ENCODE measurements at places on chromosomes 3 and 15.
A peak's percentile ranks its signal among the peaks of the same experiment; 100 is the strongest.

GRCh38 chr3:131998027-131998426 is 36.8 kb downstream of the CPNE4 start:
- DNase-seq, result no peak

- DNase-seq, result no peak
Measured at GRCh38 chr3:130260918-130261317, 84.6 kb upstream of the COL6A5 start.

- DNase-seq, result no peak
Measured at GRCh38 chr3:144073698-144074097, 102.1 kb downstream of the DIPK2A start.

- peak; percentile 8 for DNase-seq
Measured at GRCh38 chr3:632571-633170, 436.1 kb downstream of the CHL1 start.

DNA sequence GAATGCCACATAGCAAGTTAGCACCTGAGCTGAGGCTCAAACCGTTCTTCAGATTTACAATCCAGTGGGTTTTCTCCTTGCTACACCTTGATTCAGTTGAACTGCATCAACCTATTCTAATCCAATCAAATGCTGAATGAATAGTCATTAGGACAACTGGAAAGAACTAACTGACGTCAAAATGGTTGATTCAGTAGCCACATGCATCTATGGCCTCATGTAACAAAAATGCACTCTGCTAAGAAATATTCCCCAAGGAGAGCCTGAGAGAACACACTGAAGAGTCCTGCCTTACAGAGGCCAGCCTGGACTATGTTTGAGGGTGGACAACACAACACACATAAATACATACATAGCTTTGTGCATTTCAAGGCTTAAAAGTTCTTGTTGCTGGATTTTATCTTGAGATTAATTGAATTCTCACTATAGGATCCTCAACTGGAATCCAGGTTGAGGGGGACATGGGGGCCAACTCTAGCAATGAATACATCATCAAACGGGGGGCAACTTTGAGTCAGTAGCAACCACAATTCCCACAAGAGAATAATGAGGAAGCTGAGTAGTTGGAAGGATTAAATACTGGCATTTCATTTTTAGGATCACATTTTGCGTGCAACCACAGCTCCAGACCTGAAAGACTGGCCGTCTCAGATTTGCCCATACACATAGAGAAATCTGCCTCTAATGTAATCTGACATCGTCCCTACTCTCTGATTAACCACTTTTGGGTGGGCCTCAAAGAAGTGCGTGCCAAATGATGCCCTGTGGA is 280.2 kb upstream of the ICE2 start:
- DNase-seq, result no peak

DNA sequence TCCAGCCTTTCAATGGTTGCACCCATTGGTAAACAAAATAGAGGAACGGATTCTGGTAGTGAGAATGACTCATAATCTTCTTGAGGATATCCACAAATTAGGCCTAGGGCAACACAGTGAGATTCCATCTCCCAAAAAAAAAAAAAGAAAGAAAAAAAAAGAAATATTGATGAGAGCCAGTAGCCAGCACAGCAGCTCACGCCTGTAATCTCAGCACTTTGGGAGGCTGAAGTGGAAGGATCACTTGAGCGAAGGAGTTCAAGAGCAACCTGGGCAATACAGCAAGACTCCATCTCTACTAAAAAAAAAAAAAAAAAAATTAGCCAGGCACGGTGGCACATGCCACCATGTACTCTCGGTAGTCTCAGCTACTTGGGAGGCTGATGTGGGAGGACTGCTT is 51.9 kb downstream of the DENND4A start:
- no peak for DNase-seq

GRCh38 chr15:90001062-90001682 is at the start of gene ZNF710:
ZNF710 (plus strand) TSS chr15:90001324; CDS start chr15:90067138, 65,814 bp downstream.
- peak; percentile 36 for DNase-seq

GRCh38 chr3:67661089-67661488 is 6.7 kb upstream of the SUCLG2 start:
- no peak for DNase-seq

DNA sequence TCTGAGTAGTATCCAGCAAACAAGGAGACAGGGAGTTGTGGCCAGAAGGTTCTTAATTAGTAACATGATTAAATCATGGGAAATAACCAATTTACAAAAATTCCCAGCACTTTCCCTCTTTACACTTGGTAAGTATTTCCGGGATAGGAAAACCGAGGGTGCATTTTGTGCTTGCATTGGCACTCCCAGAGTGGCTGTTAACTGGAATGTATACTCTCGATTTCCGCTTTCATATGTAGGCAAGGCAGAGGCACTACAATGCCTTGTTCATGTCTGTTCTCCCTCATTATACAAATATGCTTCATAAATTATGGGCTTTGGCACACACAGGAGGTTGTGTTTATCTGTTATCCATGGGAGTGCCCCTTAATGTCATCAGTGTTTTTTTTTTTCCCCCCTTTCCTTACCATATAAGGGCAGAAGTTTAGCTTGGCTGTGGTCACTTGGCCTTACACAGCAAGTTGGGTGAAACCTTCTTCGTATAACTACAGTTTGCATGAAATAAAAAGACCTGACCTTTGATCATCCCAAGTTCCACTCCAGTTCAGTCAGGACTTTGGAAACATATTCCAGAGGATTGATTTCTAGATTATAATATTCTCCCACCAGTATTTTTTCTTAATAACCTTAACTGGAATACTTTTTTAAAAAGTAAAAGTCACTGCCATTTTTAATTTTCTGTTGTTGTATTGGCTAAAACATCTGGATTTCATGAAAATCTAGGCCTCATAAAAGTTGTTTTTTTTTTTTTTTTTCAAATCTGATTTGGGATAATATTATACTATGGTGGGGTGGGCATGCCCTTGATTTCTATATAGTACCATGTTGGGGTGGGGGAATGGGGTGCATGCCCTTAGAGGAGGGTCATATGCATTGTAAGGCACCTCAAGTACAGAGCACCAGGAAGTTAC is 8.9 kb downstream of the TPM1 start:
- no peak for DNase-seq

DNA sequence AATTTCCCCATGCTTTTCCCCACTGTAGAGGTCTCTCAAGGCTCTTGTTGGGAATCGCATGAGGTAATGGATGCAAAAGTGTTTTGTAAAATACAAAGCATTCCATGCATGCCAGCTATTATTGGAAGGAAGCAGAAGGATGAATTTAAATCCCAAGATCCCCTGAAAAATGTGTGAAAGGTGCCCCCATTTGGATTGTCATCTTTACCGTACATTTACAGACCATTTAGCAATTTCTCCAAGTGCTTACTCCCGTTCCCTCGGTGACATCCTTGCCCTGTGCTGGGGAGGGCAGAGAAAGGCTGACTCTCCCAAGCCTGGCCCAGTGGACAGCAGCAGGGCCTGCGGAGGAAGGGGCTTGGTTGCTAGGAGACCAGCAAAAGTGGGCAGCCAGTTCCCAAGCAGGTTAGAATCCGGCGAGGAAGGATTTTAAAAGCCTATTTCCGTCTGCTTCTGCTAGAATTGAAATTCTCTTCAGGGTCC is 31.1 kb upstream of the NEO1 start:
- no peak for DNase-seq

DNA sequence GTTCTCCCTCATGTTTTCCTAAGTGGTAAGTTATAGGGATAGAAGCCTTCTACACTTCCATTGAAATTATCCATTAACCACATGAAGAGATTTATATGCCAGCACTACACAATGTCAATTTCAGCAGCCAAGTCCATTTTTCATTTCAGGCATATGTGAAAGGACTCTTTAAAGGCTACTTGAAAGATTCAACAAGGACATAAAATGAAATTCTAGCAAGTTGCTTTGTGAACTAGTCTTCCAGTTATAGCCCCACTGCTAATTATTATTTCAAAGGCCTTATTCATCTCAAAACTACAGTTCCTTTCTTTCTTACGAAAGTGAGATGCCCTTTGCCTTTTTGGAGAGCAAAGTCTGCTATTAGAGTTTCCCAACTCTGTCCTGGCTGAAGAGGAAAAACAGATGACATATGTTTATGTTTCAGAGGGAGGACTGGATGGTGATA is 66.0 kb upstream of the SLC2A2 start:
- DNase-seq, result no peak

DNA sequence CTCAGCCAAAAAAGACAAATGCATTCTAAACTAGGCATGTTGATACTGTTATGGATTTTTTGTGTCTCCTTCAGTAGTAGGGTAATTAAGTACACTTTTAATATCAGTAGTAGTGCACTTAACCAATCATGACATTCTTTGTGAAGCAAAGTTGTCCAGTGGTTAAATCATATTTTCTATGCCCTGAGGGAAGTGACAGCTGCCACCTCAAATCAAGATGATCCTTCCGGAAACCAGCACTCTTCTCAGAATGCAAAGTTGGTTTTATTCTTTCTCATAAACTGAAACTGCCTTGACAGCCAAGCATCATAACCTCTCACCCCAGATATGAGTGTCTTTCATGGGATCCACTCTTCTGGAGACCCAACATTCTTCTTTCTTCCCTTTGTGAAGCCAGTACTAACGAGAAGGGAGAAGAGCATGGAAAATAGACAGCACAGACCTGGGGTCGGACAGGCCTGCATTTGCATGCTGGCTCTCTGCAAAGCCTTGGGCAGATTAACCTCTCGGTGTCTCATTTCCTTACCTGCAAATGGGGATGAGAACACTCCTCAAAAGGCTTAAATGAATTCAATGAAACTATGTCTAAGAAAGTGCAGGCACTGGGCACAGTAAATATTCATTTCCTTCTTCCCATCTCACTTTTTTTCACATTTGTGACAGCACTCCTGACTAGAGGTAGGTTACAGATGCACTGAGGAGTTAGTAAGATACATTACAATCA is 13.2 kb downstream of the AAGAB start:
- peak; percentile 35 for DNase-seq

GRCh38 chr3:179955809-179956208 is 80.9 kb downstream of the PEX5L start:
- no peak for DNase-seq

GRCh38 chr15:68031404-68031803 is 22.7 kb upstream of the PIAS1 start:
- no peak for DNase-seq

- no peak for DNase-seq
Measured at GRCh38 chr3:129226374-129226773, 23.0 kb upstream of the COPG1 start.

- DNase-seq, result no peak
Measured at GRCh38 chr3:22907796-22908195, 295.3 kb upstream of the UBE2E2 start.

GRCh38 chr15:50411870-50412269 is 12.3 kb upstream of the USP8 start:
- no peak for DNase-seq

DNA sequence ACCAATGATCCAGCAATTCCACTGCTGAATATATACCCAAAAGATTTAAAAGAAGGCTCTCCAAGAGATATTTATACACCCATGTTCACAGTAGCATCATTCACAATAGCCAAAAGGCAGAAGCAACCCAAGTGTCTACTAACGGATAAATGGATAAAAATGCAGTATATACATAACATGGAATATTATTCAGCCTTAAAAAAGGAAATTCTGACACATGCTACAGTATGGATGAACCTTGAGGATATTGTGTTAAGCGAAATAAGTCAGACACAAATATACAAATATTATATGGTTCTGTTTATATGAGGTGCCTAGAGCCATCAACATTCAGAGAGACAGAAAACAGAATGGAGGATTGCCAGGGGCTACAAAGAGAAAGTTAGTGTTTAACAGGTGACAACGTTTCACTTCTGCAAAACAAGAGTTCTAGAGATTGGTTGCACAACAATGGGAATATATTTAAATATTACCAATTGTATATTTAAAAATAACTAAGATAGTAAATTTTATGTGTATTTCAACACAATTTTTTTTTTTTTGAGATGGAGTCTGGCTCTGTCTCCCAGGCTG is 69.4 kb downstream of the STAG1 start:
- no peak for DNase-seq

GRCh38 chr3:64244011-64244942 is 19.0 kb upstream of the PRICKLE2 start:
- DNase-seq, result no peak

DNA sequence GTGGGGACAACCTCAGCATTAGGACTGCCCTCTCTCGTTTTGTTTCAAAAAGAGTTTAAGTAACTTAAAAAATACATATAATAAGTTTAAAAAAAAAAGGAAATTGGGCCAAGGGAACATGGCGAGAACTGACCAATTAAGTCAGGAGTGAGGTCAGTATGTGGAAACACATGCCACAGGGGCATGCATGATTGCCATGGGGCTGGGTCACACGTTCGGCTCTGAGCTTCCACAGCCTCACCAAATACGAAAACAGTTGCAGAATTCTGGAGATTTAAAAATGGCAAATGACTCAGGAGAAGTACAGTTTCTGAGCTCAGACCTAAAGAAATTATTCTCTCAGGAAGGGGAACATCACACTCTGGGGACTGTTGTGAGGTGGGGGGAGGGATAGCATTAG is 24.1 kb downstream of the PDE8A start:
- DNase-seq, result no peak

- DNase-seq, result no peak
Measured at GRCh38 chr3:21055015-21055414, 696.0 kb downstream of the ZNF385D start.

- no peak for DNase-seq
Measured at GRCh38 chr3:148641722-148642121, 56.0 kb upstream of the AGTR1 start.

GRCh38 chr3:175941352-175941751 is 1082.2 kb downstream of the NAALADL2 start:
- DNase-seq, result no peak

DNA sequence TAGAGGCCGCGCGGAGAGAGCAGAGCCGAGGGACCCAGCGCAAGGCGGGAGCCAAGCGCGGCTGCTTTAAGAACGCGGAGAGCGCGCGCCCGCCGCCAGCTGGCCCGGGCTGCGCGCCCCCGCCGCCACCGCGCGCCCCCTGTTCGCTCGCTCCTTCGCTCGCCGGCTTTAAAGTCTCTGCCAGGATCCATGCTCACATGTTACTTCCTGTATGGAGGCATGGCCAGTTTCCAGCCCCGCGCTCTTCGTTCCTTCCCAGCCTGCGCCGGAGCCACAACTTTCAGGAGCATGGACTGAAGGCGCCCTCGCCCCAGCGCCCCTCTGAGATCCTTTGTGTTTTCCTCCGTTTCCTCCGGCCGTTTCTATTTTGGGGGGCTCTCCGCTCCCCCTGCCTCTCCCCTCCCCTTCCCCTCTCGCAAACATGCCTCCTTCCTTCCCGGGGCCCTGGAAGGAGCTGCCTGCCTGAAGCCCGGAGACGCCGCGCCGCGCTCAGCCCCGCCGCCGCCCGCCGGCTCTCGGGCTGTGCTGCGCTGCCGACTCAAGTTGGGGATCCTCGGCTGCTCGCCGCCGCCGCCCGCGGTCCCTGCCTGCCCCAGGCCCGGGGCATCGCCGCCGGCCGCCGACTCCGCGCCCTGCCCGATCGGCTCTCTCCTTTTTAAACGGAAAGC is at the start of gene PTPRG:
PTPRG (plus strand) TSS at position 198 of the 668 bp plus-strand sequence. CDS start 717 bp downstream, outside the sequence.
- DNase-seq, result no peak

DNA sequence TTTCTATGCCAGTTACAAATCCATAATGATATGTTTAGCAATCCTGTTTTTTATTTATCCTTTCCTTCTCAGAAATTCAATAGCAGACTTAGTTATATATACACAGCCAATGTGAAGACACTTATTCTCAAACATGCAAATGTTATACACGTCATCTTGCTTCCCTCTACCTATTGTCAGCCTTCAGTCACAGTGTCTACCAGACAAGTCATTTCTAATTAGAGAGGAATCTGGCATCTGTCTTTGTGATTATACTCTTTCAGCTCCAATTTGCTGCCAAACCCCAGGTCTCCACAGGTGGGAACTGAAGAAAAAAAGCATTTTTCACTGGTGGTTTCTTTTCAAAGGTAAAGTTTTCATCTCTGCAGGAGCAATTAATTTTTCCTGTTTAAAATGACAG is 793.1 kb downstream of the AGBL1 start:
- DNase-seq, result no peak

Measured in CD4-positive, alpha-beta T cell treated with Interleukin-21 for 1 hour (primary cell).